ENCODE measurements at places on chromosomes 1 and 21.

- H3K36me3 ChIP-seq, result peaks cover 1% of the 10 kb centered on the region
- H3K27ac ChIP-seq, result peak overlapping the region; percentile 74
- no peak overlapping the region for H3K4me3 ChIP-seq
- DNase-seq, result peak; percentile 57
- H3K4me1 ChIP-seq, result peaks cover 62% of the 10 kb centered on the region
- H3K27me3 ChIP-seq, result no peaks in the 10 kb centered on the region
Measured at GRCh38 chr1:185566995-185567394, 167.2 kb upstream of the HMCN1 start.

GRCh38 chr1:192632641-192633532 is 3.1 kb upstream of the RGS13 start:
- H3K27ac ChIP-seq, result no peak overlapping the region
- H3K36me3 ChIP-seq, result no peaks in the 10 kb centered on the region
- no peak overlapping the region for H3K4me3 ChIP-seq
- peaks cover 6% of the 10 kb centered on the region for H3K27me3 ChIP-seq
- H3K4me1 ChIP-seq, result no peaks in the 10 kb centered on the region
- no peak for DNase-seq

DNA sequence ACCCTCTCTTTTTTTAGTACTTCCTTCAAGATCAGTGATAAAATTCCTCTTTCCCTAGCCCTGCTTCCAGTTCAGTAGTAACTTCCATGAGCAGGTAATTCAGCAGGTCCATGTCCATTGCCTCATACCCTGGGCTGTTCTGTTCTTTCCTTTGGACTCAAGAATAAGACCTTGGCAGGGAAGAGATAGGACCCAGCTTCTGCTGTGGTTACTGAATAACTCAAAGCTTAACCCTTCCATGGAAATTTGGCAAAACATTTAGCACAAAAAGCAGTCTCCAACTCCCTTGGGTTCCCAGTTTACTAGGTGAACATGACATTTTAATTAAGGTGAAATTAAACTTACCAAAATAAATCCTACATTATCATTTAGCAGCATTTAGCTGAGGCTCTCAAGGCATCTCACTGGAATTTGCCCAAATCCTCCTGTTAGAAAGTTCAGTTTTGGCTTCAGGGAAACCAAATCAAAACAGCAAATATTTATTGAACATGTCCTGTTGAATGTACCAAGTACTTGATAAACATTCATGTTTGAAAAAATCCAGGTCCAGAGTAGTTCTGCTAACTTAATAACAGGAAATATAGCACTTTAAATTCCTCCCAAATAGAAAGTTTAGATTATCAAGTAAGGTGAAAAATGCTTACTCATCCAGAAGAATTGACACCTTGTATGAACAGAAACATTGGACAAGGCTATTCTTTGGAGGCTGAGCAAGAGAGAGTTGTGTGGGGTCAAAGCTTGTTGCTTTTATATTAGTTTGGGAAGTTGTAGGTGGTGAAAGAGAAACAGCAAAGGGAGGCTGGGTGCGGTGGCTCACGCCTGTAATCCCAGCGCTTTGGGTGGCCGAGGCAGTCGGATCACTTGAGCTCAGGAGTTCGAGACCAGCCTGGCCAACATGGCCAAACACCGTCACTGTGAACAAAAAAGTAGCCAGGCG is 8.4 kb upstream of the SERPINC1 start:
- peaks cover 3% of the 10 kb centered on the region for H3K36me3 ChIP-seq
- no peak overlapping the region for H3K4me3 ChIP-seq
- H3K27ac ChIP-seq, result no peak overlapping the region
- no peaks in the 10 kb centered on the region for H3K27me3 ChIP-seq

DNA sequence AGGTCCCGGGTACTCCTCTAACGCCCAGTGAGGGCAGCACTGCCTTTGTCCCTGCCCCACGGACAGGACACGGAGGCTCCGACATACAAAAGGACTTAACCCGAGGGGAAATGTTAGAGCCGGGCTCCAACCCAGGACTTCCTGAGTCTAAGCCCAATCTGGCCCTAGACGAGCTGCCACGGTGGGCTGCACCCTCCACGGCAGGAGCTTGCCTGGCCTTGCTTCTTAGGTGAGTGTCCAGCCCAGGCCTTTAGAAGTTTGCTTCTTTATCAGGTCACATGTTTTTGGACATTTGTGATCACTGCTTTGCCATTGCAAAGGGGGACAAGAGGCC is 11.0 kb upstream of the TMEM200B start:
- no peak overlapping the region for H3K27ac ChIP-seq
- no peak overlapping the region for H3K4me3 ChIP-seq
- DNase-seq, result no peak

DNA sequence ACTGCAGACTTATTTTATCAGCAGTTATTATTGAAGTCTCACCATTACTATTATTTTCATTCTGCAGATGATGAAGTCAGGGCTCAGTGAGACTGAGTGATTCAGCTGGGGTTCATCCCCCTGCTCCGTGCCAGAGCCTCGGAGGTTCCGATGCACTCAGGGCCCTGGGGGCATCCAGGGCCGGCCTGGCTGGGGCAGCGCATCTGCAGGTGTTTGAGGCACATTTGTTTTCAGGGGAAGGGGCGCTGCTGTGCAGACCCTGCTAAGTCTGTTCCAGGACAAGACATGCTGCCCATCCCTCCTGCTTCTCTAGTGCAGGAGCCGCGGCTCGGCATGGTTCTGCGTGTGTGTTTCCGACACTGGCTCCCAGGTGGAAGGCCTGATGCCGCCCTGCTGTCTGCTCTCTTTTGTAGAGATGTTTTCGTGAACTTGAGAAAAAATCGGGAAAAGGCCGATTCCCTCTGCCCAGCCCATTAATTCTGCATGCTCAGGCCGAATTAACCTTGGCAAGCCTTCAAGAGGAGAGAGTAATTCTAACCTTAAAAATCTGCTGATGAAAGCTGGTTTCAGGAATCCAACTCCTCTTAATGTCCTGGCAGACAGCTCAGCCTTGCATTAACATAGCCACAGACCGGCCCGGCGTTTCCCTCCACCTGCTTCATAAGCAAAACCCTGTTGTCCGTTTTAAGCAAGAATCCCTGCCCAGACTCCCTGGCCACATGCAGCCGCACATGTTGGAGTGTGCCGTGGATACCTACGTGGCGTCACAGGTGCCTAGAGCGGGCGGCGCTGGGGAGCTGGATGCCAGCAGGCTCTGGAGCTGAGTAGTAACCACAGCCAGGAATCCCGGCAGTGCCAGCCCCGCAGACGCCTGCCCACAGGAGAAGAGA is 316.0 kb upstream of the VAMP3 start:
- no peak overlapping the region for H3K4me3 ChIP-seq
- H3K4me1 ChIP-seq, result no peaks in the 10 kb centered on the region
- DNase-seq, result no peak
- no peak overlapping the region for H3K27ac ChIP-seq
- peaks cover 3% of the 10 kb centered on the region for H3K27me3 ChIP-seq
